ENCODE measurements at places on chromosomes 7 and 10.

GRCh38 chr7:75968561-75969001 lies 25.8 kb downstream of the TMEM120A start:
- no peak for DNase-seq

DNA sequence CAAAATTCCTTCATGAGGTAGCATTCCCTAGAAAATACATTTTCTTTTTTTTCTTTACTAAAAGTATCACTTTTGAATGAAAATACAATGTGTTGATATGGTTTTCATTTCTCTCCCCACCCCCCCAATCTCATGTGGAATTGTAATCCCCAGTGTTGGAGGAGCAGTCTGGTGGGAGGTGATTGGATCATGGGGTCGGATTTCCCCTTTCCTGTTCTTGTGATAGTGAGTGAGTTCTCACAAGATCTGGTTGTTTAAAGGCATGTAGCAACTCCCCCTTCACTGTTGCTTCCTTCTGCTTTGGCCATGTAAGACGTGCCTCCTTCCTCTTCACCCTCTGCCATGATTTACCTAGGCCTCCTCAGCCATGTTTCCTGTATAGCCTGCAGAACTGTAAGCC lies 790.3 kb upstream of the KCND2 start:
- DNase-seq, result no peak

DNA sequence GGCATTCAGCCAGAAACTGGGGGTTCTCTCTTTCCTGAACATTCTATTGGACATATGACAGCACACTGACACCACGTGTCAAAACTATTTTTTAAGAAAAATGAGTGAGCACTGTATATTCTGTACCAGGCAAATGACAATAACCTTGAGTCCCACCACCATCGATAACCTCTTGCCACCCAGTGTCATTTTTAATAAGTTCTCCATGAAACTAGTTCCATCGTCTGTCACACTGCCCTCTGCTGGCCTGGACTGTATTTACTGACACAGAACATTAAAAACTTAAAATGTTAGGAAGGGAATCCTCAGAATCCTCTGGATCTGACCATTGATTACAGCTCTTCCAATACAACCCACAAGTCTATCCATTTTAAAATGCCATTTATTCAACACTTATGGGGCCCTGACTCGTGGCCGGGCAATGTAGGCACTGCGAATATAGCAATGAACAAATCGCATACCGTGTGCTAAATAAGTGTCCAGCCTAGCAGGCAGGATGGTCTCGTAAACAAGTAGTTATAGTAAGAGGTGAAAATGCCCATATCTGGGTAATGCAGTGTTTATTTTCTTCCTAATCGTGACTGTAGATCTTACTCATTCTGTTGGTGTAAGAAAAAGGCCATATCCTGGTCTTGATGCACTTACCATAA lies 35.9 kb upstream of the CACNB2 start:
- DNase-seq, result no peak

- no peak for DNase-seq
Observed at GRCh38 chr10:23912884-23913404, 296.0 kb upstream of the KIAA1217 start.

GRCh38 chr7:135143885-135144668 lies 3.8 kb upstream of the TMEM140 start:
- no peak for DNase-seq

DNA sequence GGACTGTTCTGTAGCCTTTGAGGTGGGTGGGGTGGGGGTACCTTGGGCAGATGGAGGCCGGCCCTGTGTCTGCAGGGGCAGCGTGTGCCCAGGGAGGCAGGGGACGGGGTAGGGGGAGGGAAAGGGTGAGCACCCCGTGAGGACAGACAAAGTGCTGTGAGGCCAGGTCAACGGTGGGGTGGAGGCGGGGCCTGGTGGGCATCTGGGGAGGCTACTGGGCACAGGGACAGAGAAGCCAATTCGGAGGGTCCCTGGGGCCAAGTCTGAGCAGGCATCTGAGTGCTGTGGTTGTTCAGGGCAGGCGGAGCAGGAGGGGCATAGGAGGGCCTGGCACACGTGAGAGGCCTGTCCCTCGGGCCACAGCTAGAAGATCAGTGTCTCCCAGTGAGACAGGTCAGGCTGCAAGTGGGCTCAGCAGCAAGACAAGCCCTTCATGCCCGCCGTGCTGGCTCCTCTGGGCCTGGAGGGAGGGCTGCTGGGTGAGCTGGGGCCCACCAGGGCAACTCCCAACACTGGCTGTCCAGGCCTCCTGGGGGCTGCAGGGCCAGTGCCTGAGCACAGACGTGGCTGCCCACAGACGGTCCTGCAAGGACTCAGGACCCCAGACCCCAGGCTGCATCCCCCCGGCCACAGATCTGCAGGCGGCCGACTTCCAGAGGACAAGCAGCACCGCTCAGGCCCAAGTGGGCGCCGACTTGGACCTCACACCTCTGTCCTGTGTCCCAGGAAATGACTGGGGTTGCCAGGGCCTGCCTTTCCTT lies 26.4 kb upstream of the KNDC1 start:
- no peak for DNase-seq

- no peak for DNase-seq
Observed at GRCh38 chr7:36090976-36091873, 61.8 kb upstream of the EEPD1 start.

DNA sequence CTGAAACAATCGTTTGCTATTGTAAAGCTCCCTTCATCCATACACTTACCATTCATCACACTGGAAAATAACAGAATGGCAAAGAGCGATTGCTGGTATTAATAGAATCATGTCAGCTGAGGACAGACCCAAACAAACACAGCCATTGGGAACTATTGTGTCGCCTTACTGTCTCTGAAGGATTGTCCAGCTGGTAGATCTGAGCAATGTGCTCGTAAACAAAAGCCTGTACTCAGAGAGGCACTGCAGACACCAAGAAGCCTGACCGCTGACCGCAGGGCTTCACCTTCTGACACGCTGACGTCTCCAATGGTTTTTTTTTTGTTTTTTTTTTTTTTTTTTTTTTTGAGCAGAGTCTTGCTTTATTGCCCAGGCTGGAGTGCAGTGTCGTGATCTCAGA lies 151.0 kb upstream of the FRMD4A start:
- DNase-seq, result no peak

- no peak for DNase-seq
Observed at GRCh38 chr7:106568002-106568679, 92.8 kb downstream of the CCDC71L start.

GRCh38 chr7:8360564-8361153 lies 72.8 kb upstream of the NXPH1 start:
- DNase-seq, result no peak

DNA sequence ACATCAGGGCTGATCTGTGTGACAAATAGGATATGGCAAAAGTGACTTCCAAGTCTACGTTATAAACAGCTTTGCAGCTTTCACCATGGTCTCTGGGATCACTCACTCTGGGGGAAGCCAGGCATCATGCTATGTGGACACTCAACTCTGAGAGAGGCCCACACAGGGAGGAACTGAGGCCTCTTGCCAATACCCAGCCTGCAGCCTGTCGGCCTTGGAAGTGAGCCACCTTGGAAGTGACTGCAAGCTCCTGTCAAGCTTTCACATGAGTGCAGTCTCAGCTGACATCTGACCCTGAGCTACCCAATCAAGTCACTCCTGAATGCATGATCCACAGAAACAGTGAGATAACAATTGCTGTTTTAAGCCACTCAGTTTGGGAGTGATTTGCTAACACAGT lies 56.5 kb downstream of the MMRN2 start:
- no peak for DNase-seq

DNA sequence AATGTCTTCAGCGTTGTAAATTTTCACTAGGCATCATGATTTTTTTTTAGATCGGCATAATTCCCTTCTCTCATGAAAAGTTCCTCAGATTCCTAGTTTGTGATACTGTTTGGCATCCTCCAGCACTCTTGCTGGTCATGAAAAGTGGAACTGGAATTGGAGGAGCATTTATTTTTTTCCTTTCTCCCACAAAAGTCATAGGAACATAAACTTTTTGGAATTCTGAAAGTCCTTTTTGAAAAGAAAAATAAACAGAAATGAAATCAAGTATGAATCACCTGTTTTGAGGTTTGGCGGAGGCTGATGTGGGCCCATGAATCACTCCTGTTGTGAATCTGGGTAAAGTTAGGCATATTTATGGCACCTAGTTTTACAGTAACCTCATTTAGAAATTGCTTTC lies 17.7 kb downstream of the CACNB2 start:
- no peak for DNase-seq

DNA sequence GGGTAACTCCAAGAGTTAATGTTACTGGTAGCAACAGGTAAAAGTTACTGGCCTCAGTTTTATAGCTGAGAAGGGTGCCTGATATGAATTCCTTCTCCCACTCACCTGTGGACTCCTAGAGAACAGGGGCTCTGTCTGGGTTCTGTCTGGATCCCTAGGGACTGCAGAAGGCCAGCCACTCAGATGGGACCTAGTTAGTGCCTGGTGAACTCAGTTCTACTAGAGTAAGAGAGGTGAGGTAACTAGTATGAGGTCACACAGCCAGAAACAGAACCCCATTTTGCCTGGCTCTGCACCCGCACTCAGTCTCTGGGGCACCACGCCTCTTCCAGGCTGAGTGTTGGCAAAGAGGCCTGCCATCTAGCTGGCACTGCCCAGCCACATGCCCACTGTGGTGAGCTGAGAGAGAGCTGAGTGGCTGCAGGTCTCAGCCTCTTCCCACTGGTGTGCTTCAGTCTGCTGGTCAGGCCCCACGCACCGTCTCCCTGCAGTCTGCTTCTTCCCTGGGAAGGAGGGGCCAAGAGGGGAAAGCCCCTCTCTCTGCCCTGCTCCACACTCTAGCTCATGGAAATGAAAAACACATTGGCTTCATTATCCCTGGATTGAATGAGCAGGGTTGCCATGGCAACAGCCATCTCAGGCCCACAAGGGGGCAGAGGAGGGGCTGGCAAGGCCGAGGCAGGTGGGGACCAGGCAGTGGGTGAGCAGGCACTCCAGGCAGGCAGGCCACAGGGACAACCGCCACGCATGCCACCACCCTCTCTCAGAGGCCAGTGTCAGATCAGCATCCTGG lies 110.6 kb downstream of the ZMIZ1 start:
- DNase-seq, result no peak

GRCh38 chr7:35019179-35019729 lies 18.0 kb downstream of the DPY19L1 start:
- DNase-seq, result no peak

DNA sequence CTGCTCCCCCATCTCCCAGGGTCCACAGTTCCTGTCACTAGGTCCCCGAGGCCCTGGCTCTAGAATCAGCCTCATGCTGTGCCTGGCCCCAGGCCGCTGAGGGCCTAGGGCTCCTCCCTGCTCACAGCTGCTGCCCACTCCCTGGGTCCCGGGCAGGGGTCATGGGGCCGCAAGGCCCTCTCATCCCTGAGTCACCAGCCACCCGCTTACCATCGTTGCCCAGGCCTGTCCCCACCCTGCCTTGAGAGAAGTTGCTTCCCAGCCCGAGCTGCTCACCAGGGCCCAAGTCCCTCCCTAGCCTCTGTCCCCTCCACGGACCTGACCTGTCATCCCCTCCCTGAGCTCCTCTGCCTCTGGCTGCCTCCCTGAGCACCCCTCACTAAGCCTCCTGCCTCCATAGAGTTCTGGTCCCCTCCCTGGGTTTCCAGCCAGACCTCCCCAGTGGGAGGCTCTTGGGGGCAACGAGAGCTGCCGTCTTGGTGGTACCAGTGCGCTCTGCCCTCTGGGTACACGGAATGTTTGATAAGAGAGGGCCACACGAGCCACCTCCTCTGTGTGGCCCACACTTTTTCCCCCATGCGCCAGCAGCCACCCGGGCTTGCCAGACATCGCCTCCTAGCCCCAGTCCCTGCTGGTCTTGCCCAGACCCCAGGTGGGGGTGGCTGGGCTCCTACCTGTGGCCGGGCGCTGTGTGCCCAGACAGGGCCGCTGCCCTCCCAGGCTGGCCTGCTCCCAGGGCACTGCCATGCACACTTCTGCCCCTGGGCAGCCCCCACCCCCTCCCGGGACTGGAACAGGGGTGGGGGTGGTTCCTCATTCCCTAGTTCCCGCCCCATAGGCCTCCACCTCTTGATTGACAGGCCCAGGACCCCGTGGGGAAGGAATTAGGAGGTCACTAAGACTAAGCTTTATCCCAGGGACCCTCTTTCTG lies 21.3 kb downstream of the MLXIPL start:
- no peak for DNase-seq

DNA sequence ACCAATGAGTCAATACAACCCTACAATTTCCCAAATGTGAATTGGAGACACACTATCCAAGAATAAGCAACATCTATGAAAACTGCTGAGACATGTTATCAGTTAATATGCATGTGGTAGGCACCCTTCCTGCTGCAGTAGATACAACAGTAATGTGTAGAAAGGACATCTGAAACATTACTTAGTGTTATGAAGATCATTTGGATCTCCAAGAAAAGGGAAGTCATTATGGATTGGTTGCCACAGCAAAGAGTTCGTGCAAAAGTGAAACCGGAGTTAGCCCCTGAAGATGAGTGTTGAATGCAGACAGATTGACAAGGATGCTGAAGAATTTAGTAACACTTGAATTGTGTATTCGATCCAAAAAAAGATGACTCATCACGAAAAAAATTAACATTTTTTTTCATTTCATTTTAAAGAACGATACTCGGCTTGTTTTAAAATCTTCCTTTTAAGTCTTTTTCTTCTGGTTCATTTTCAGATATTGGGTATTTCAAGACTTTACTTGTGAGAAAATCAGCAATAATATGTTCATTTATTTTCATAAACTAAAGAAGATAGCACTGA lies 322.4 kb upstream of the KLF6 start:
- no peak for DNase-seq

DNA sequence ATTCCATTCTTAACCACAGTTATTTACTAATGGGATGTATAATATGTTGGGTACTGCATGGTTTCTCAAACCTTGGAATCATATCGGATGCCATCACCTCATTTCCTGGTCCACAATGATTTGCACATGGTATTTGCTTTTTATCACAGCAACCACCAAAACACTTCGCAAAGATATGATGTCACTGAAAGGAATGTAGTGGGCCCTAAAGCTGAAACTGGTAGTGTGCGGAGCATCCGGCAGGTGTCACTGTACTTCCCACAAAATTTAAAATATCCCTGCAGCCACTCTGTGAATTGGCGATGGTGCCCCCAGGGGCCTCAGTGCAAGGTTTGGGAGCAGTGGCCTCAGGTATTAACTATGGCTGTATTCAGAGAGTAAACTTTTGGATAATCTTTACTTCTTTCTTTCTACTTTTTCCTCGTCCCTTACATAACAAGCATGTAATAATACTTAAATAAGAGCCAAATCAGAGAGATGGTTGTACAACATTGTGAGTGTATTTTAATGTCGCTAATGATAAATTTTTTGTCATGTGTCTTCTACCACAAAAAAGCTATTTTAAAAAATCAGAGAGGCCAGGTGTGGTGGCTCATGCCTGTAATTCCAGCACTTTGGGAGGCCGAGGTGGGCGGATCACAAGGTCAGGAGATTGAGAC lies 66.2 kb downstream of the FAM241B start:
- DNase-seq, result no peak

DNA sequence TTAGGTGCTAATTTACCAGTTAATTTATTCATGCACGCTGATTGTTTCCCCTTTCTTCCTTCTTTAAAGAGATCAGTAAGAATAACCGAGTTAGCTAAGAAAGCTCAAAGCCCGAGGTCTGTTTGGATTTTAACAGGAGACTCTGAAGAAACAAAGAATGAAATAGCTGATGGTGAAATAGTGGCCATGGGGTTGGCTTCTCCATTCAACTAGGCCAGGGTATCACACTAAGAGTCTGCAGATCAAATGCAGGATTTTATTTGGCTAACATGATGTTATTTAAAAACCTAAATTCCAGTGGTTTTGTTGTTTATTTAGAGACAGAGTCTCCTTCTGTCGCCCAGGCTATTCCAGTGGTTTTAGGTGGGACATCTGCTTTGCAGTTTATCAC lies 65.2 kb upstream of the SYPL1 start:
- no peak for DNase-seq
